ENCODE measurements at places on chromosomes 12 and 14.

GRCh38 chr12:114504311-114504710 is 98.4 kb upstream of the TBX5 start:
- no peak for DNase-seq

DNA sequence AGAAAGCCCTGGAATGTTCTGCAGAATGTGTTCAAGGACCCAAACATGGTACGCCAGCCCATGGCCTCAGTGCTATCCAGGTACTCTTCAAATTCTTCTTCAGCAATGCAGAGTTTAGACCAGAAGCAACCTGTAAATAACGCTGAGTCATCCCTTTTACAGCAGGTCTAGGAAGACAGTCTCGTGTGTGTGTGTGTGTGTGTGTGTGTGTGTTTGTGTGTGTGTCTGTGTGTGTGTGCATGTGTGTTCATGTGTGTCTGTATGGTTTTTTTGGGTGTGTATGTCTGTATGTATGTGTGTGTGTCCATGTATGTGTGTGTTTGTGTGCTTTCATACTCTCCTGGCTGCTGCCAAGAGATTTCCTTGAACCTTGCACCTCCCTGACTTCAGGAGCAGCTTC is 60.1 kb upstream of the RFX4 start:
- no peak for DNase-seq

GRCh38 chr14:24177891-24178290 is 6.0 kb downstream of the REC8 start:
- DNase-seq = no peak

DNA sequence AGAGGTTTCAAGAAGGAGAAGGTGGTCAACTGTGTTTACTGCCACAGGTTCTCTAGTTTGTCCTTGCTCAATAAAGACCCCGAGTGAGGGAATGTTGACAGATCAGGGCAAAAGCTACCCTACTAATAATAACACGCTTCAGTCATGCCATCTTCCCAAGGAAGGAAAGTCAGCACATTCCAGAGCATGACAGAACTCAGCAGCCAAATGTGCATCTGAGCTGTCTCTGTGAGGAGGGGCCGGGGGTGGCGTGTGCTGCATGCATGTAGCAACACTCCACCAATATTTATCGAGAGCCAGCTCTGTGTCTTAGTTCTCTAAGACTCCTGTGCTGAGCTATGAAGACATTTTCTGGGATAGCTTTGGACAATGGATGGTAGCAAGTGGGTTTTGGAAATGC is 260.4 kb downstream of the DPF3 start:
- DNase-seq = no peak

DNA sequence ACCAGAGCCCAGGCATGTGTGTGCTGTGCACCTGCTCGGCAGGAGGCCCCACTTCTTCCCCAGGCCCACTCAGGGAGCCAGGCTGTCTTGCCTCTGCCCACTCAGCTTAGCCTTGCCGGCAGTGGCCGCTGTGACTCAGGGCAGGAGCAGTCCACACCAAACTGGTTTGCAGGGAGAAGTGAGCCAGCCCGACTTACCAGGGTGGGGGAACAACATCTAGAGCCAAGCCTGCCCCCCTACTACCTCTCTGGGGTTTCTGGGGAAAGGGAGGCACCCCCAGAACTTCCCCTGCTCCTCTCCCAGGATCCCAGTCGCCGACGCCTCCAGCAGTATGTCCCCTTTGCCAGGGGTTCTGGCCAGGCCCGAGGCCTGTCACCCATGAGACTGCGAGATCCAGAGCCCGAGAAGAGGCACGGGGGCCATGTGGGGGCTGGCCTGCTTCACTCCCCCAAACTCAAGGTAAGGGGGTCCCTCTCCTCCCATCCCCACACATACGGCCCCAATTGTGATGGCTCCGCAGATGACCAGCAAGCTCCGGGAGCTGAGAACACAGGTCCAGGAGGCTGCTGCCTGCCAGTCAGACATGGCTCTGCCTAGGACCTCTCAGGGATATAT is 3.0 kb downstream of the PLEKHG6 start:
- DNase-seq = no peak

DNA sequence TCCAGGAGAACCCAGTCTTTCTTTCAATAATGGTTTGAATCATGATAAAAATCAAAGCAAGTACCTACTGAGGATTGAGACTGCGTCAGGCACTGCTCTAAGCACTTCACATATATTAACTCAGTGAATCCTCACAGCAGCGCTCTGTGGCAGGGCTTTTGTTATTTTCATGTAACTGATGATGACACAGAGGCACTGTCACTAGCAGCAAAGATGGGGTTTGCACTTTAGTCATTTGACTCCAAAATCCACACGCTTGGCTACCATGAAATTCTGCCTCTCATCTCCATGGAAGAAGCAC is 98.8 kb upstream of the GSC start:
- DNase-seq = no peak

Measured in activated T-helper 1 cell treated with Interleukin-2 at 50 U/mL for 16 hours (primary cell).